ENCODE measurements at places on chromosomes 2 and 18.

DNA sequence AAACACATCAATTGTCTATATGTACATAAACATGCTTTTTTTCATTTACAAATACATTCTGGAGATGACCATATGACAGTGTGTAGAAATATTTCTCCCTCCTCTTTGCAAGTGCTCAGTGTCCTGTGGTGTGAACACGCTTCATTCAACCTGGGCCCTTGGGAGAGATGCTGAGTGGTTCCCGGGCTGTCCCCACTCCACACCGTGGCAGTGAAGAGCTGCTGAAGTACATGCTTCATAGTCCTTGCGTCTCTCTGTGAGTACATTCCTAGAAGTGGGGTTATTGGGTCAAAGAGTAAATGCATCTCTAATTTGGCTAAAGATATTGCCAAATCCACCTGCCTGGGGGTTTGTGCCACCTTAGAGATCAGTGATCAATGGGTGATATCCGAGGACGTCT, 6.5 kb upstream of the GPR35 start:
- no peak for DNase-seq

- no peak for DNase-seq
Measured at GRCh38 chr2:65999796-66000195, 435.1 kb upstream of the MEIS1 start.

GRCh38 chr2:54267577-54267976, 11.5 kb upstream of the TSPYL6 start:
- DNase-seq = no peak

- DNase-seq = no peak
Measured at GRCh38 chr18:25171334-25171733, 180.6 kb downstream of the ZNF521 start.

DNA sequence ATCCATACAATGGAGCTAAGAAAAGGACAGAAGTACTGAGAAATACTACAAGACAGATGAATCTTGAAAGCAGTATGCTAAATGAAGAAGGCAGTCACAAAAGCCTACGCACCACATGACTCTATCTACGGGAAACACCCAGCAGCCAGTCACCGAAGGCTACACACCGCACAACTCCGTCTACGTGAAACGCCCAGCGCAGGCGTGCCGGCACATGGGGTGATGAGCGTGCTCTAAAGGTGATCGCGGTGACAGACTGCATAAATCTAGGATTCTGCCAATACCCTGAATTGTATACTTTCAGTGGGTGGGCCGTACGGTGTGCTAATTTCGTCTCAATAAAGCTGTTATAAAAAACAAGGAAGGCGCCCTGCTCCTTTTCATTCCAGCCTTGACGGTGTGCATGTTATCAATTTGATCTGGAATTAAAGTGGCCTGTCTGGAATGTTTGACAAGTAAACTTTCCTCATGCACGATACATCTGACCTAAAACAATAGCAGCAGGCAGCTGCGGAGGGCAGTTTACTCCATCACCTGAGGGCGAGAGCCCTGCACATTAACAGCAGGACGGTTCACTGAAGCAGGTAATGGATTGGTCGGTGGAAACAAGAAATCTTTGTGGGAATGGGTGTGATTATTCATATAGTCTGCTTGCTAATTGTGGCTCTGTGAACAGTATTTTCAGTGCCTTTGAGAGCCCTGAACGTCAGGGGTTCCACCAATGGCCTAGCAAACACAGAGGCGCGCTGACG, 86.2 kb upstream of the SALL3 start:
- DNase-seq = no peak

- DNase-seq = no peak
Measured at GRCh38 chr2:106272216-106272807, 78.2 kb upstream of the UXS1 start.

DNA sequence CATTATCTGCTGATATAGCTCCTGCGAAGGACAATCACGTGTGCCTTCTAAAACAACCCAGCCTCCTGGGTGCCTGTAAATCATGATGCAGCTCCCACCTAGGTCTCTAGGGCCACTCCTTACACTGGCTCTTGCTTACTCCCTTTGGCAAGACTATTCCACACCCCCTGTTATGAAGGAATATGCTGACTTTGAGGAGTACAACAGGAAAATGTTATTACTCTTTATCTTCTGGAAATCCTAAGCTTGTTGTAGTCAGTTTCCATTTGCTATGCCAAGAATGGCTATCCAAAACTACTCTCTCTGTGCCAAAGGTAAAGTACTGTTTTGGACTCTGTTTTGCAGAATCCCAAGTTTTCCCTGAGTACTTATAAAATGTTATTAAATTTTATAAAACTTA, 7.7 kb downstream of the SGO2 start:
- no peak for DNase-seq

DNA sequence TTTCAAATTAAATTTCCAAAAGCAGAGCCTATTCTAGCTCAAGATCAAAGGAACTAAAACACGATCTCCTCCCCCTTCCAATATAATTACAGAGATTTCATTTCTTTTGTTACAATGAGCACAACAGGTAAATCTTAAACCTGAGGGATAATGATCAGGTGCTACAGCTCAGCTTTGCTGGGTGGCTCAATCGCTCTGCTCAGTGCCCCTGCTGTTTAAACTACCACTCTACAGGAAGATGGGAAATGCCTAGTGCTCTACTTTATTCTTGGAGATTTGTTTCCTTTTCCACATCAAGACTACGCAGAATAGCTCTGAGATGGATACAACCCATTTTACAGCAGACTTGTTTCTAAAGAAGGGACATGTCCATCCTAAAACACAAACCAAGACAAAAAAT, 162.3 kb downstream of the TCF4 start:
- no peak for DNase-seq

DNA sequence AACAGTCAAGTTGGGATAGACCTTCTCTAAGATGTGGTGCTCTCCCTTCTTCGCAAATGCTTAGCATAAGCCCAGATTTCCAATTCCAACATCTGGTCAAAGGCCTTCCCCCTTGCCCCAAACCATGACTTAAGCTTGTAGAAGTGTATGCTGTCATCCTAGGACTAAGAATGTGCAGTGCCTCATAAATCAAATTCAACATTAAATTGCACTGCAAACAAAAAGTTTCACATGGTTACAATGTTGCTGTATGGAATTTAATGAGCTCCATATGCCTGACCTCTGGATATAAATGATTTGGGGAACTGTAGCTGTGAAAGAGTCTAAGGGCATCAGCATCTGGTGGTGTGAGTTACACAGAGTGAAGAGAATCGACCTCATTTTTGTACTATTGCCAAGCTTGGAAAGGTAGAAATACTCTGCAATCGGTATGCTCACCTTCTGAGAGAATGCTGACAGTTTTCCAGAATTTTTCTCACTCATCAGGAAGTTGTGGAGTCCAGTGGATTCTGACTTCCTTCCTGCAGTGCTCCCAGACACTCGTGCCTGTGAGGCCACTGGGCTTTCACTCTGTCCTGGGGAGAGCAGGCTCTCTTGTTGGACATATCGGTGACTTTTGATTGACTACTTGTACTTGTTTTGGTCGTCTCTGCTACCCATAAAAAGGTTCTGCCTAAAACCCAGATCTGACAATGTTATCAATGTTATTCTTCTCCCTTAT, 40.6 kb downstream of the FASTKD2 start:
- DNase-seq = no peak

DNA sequence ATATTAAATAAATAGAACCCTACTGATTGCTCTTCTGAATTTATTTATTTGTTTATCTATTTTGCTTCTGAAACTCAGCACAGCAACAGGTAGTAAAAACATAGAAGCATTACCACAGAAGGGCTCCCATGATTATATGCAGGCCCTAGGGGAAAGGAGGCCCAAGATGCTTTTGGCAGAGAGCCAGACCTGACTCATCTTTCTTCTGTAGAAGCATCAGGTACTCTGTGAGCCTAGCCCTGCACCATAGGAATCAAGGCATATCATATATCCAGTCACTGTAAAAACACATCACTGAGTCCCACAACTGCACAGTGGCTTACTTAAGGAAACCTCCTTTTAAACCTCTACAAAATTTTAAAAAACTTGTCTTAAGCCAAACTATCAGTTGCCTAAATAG, 1.8 kb downstream of the SCN9A start:
- DNase-seq = peak; percentile 2

DNA sequence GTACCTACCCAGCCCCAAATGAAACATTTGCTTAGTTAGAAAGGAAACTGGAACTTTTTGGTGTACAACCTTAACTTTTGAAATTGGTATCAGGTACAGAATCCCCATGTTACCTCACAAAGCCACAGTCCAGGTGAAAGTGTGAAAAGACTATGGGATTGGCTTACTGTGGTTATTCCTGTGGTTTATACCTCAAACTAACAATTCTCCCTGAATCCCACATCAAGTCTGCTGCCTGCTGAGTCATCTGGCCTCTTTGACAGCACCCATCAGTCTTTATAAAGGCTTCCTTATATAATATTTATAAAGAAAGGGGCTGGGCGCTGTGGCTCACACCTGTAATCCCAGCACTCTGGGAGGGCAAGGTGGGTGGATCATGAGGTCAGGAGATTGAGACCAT, 164.6 kb downstream of the TMEM247 start:
- DNase-seq = no peak

DNA sequence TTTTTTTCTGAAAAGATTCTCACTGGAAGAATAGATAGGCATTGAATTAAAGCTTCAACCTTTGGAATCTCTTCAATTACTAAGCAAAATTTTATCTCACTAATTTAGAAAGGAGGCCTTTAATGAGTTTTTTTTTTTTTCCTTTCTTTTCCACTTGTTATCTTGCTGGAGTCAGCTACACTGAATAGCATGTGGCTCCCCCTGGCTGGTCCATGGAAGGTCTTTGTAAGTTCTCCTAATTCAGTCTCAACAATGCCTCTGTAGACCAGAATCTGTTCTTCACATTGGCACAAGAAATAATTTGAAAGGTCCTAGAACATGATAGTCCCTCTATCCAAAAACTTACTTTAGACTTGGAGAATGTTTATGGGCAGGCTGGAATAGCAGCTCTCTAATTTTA, 24.2 kb upstream of the SCN1A start:
- DNase-seq = no peak

DNA sequence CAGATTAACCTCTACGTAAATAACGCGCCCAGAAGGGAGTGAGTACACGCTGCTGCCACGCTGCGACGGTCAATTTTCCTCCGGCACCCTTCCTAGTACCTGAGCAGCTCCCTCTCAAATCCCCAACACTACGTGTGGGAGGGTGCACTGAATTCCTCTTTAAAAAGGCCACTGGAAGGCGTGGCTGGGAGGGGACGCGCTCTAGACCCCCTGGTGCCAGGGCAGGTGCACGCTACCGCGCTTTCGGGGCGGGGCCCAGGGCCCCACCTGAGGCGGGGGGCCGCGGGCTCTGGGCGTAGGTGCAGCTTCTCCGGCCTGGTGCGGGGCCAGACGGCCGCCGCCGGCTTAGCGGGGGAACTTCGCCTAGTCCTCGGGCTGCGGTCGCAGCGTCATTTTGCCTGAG, 668 bp upstream of the ANKRD12 start:
- DNase-seq = no peak

DNA sequence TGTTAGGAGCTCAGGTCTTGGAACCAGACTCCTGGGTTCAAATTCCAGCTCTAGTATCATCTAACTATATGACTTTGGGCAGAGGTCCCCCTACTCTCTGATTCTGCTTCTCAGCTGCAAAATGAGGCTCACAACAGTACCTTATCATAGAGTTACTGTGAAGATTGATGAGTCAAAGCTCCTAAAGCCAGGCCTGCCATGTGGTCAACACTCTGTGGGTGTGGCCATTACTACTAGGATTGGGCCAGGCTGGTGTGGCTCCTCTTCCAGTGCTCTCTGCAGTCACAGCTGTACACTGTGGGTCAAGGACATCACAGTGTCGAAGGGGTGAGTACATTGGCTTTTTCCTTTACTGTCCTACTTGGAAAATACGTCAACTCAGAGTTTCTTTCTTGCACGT, 22.6 kb downstream of the CAPN13 start:
- DNase-seq = no peak

GRCh38 chr18:13661779-13662256, 64.5 kb downstream of the FAM210A start:
- DNase-seq = no peak

DNA sequence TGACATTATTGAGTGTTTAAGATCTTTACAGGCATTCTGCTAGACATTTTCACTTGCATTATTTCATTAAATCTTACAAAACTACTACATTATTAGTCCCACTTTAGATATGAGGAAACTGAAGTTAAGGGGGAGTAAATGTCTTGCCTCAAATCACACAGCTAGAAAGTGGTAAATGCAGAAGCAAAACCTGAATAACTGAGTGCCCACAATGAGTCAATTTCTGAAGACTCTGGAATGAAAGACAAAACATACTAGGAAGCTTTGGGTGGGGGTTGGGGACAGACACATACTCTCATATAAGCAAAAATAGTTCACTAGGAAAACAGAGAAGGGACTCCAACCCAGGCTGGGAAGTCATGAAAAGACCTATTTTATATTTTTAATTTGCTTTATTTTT, 214.4 kb upstream of the LRATD1 start:
- no peak for DNase-seq

DNA sequence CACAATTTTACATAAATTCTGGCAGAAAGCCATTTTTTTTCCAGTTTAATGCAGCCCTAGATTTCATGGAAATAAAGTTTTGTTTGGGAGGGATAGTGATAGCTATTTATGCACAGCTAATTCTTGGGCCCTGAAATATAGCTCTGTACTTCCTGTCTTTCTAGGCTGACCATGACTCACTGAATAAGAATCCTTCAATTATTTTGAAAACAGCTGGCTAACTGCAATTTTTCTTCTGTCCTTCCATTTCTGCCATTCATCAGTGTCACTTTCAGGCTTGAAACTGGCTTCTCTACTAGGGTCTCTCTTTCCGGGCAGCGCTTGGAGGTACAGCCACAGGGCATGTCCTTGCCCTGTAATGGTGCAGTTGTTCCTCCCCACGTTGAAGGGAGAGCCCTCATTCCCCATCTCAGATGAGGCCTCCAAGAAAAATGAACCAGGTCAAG, 97.1 kb upstream of the TMEM178A start:
- no peak for DNase-seq

DNA sequence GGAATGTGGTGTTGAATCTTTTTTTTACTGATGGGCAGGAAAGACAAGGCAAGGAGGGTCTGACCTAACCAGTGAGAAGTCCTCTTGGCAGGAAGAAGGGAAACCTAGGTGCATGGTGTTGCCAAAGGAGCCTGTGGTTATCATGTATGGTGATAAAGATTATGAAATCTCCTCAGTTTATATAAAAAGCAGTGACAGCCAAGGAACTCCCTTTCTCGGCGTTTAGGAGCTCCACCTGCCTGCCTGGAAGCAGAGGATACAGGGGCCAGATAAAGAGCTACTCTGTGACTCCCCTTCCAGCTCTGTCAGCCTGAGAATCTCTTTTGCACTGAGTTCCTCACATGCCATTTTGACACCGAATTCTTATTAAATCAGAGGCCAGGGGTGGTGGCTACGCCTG, 26.1 kb downstream of the COLEC12 start:
- DNase-seq = no peak

- no peak for DNase-seq
Measured at GRCh38 chr2:134167015-134167414, 86.9 kb upstream of the MGAT5 start.

- DNase-seq = no peak
Measured at GRCh38 chr2:1606046-1606400, 138.3 kb downstream of the PXDN start.

- DNase-seq = no peak
Measured at GRCh38 chr18:6525604-6526003, 110.9 kb upstream of the L3MBTL4 start.

Measured in stimulated activated CD4-positive, alpha-beta T cell treated with anti-CD3 and anti-CD28 coated beads, TNF-alpha, amount 100 ng/mL, for 24 hours (primary cell).